ENCODE measurements at places on chromosomes 11 and 22.

GRCh38 chr22:48342016-48342415 lies 1485.7 kb downstream of the BRD1 start:
- DNase-seq = no peak

- DNase-seq = no peak
These were observed 10.8 kb downstream of the LARGE2 start for GRCh38 chr11:45933131-45933831.

GRCh38 chr22:24696551-24697001 lies 77.9 kb downstream of the PIWIL3 start:
- no peak for DNase-seq

GRCh38 chr11:95375886-95376285 lies 144.9 kb upstream of the SESN3 start:
- peak; percentile 74 for DNase-seq

DNA sequence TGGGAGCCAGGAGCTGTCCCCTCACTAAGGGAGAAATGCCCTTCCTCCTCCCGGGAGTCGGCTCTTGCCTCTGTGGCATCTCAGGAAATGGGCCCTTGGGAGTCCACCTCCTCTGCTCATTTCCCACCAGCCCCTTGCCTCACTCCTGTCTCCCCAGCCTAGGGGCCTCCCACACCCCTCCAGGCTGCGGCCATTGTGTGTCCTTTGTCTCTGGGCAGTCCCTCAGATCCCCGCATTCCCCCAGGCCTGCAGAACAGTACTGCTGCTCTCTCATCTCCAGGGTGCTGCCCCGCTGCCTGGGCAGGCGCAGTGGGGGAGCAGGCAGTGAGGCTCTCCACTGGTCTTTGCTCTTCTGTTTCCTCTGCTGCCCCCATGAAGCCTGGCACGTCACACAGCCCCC lies 25.0 kb downstream of the ADA2 start:
- no peak for DNase-seq

GRCh38 chr22:30873661-30874060 lies 94.9 kb downstream of the MORC2 start:
- no peak for DNase-seq

GRCh38 chr22:30308518-30309230 lies 18.1 kb downstream of the TBC1D10A start:
- DNase-seq = no peak

GRCh38 chr11:60165538-60165937 lies 17.3 kb downstream of the MS4A6A start:
- no peak for DNase-seq
